NCI-H2107 (cell line): ENCODE measurements at places on chromosomes 3 and 15.

DNA sequence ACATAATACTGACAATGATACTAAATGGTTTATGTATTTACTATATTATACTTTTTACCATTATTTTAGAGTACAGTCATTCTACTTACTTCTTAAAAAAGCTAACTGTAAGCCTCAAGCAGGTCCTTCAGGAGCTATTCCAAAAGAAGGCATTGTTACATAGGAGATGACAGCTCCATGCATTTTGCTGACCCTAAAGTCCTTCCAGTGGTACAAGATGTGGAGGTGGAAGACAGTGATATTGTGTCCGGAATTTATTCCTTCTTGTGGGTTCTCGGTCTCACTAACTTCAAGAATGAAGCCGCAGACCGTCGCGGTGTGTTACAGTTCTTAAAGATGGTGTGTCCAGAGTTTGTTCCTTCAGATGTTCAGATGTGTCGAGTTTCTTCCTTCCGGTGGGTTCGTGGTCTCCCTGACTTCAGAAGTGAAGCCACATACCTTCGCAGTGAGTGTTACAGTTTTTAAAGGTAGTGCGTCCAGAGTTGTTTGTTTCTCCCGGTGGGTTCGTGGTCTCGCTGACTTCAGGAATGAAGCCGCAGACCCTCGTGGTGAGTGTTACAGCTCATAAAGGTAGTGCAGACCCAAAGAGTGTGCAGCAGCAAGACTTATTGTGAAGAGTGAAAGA lies 20.9 kb downstream of the AVEN start:
- no peak for DNase-seq

- DNase-seq, result no peak
Measured at GRCh38 chr3:15279671-15280402, 52.5 kb downstream of the SH3BP5 start.

DNA sequence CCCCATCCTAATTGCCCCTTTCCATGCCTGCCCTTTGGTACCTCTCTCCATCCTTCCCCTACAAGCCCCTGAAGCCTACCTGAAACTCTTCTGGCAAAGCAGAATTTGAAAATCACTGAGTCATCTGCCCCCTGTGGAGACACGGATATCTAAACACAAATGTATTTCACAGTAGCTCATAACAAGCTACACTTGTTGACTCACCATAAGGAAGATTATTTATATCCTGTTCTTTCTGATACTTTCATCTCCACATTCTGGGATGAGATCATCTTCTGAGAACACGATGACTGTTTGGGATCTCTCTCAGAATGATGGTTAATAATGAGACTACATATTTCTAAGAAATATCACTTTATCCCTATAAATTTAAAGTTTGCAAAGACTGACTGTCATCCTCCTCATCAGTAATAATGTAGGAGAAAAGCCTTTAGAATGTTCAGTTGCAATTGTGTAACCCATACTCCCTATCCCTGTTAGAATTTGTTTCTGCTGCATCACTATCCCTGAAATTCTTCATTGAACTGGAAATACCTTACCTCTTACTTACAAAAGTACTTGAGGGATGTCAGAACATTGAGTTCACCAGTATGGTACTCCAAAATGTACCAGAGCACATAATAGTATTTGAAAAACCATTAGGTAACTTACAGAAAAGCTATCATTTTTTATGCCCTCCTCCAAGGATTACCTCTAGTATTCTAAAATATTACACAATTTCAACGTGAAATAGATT lies 116.1 kb upstream of the IL12A start:
- peak; percentile 28 for DNase-seq

DNA sequence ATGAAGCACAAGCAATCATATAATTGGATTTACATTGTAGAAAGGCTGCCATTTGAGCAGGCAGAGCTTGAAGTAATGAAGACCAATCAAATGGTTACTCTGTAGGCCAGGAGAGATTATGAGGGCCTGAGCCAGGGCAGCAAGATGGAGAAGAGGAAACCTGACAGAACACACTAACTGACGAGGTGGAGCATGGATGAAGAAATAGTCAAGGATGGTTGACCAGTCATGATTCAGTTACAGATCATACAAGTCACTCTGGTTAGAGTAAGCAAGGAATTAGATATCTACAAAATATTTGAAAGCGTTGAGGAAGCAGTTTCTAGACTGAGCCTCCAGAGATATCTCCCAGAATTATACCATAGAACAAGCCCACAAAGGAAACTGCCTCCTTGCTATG lies 101.8 kb upstream of the THSD4 start:
- no peak for DNase-seq

DNA sequence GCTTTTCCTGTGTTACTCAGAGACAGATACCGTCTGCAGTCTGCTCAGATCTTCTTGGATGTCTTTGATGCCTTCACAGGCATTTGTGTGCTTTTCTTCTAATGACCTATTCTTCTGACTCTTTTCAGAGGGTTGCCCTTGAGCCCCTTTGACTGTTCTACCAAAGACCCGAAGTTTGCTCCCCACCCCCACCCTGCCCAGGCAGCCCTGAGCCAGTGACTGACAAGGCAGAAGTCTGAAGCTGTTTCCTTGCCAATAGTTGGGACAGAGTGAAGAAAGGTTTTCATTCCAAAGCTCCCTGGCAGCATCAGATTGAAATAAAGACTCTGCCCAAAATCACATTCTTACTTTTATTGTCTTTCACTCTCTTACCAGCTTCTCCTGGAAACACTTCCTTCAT lies 9.0 kb upstream of the ATP13A5 start:
- no peak for DNase-seq

DNA sequence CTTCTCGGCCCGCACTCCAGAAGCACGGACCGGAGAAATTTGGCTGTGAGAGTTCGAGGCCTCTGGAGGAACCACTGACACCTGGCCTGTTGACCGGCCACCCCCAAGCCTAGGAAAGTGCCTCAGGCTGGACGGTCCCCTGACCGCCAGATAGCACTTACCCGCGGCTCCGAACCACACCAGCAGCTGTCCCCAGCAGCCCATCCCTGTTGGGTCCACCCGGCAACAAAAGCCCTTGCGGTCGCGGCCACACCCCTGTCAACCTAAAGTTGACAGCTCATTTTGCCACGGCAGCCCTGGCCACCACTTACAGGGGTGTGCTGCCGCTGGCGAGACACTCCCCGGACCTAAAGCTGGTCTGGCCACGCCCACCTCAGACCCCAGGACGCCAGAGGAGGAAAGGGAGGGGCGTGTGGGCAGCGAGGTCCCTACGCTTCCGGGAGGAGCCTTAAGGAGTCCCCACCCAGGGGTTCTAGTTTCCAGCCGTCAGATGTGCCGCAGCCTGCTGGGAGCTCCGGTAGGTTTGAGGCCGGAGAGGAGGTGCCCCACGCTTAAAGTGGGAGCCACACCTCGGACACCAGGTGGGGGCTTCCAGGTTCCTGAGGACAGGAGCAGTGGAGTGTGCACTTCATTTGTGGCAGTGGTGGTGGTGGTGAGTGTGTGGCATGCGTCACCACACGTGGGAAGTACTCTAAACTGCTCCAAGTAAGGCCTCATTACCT lies at the start of gene LTK:
TSS of gene LTK (minus strand) at position 322 of the 722 bp plus-strand sequence. CDS start at position 204, 118 bp downstream.
- no peak for DNase-seq

- no peak for DNase-seq
Measured at GRCh38 chr3:72144773-72145505, 360.0 kb upstream of the PROK2 start.

DNA sequence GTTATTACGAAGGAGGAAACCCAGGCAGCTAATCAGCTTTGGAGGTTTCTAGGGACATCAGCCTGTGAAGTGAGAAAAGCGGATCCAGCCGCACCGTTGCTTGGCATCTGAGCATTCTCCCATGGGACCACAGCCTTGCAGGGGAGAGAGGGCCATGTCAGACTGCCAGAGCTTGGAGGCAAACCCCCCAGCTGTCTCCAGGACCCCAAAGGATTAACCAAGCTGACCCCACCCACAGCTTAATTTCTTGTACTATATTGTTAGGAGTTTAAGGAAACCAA lies 5.1 kb downstream of the IGDCC3 start:
- no peak for DNase-seq

GRCh38 chr15:71708051-71708429 lies 102.3 kb upstream of the NR2E3 start:
- no peak for DNase-seq

GRCh38 chr3:179336345-179336929 lies 11.1 kb upstream of the MFN1 start:
- no peak for DNase-seq

GRCh38 chr3:47416041-47416440 lies 35.2 kb downstream of the PTPN23 start:
- no peak for DNase-seq

- DNase-seq, result no peak
Measured at GRCh38 chr3:53361852-53362251, 14.5 kb upstream of the DCP1A start.

GRCh38 chr3:114380233-114380651 lies 86.4 kb downstream of the TIGIT start:
- DNase-seq, result no peak

DNA sequence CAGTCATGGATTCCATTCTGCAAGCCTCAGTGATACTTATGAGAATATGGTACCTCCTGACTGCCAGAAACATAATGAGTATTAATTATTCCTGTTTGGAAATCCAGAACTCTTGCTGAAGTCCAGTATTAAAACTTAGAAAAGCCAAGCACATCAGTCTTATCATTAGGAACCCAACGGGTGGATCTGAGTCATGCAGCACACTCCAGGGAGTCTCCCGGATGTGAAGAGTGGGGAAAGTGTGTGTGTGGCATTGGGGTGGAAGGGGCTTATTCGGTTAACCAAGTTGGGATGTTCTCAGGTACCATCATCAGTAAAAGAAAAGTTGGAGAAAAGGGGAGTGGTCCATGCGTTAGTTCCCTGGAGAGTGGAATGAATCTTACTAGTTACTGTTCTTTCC lies 181.1 kb downstream of the PLCL2 start:
- no peak for DNase-seq

- DNase-seq, result no peak
Measured at GRCh38 chr3:62229908-62230307, 143.4 kb downstream of the FEZF2 start.

DNA sequence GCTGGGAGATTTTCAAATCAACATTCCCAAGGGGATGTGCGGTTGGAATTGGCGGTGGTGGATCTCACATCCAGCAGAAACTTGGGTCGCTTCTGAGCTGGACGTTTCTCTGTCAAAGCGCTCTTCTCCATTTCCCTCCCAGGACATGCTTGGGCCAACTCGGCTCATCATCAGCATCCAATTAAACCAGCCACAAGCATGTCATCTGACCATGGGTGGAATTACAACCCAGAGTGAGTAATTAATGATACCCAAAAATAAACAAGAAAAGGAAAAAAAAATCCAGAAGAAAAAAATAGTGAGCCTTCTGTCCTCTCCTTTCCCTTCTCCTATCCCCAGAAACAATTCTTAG lies 111.2 kb downstream of the XXYLT1 start:
- no peak for DNase-seq

- no peak for DNase-seq
Measured at GRCh38 chr3:117842086-117842485, 1132.5 kb downstream of the TUSC7 start.

DNA sequence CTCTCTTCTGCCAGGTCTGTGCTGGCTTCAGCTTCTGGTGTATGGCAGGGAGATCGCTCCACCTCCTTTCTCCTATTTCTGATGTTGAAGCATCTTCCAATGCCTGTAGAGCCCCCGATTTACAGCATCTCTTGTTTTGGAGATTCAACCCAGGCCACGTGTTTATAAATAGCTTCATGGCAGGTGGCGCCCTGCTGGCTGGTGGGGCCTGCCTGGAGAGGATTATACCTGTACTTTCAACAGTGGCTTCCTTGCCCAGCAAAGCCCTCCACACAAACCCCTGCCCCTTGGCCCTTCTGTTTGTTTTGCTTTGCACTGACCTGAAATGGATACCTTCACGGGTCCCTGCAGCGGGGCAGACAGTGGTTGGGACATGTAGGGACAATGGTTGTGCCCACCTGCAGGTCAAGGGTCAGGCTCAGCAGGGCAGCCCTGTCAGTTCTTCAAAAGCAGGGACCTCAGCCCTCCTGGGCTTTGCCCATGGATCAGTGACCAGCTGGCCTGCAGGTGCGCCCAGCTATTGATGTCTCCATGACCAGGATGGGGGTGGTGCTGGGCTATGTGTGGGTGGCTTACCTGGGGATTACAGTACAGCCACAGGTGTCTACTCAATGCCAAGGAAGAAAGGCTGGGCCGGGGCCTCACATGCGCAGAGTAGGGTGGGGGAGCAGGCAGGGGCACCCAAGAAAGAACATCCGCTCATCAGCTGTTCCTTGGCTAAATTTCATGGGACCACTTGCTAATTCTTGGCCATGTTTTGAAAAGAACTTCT lies 112.7 kb upstream of the PRR23C start:
- no peak for DNase-seq

DNA sequence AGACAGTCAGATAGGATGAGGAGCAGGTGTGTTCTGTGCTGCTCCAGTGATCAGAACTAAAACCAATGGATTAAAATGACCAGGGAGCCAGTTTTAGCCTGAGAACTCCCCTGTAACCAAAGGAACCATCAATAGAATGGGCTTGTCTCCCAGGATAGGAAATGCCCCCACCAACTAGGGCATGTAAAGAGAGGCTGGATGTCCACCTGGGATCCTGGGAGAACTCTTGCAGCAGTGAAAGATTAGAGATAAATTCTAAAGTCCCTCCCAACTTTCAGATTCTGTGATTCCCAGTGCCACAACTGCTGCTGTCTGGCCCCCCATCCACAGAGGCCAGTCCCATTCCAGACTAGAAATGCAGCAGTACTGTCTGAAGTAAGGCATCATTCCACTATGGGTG lies 33.8 kb downstream of the HDC start:
- no peak for DNase-seq
